ENCODE measurements at places on chromosomes 2 and 18.

GRCh38 chr2:144011098-144011497 is 508.8 kb downstream of the ZEB2 start:
- no peak for DNase-seq

GRCh38 chr2:144776766-144777165 is 256.8 kb upstream of the ZEB2 start:
- no peak for DNase-seq

GRCh38 chr2:9445089-9445488 is 21.6 kb downstream of the CPSF3 start:
- no peak for DNase-seq

DNA sequence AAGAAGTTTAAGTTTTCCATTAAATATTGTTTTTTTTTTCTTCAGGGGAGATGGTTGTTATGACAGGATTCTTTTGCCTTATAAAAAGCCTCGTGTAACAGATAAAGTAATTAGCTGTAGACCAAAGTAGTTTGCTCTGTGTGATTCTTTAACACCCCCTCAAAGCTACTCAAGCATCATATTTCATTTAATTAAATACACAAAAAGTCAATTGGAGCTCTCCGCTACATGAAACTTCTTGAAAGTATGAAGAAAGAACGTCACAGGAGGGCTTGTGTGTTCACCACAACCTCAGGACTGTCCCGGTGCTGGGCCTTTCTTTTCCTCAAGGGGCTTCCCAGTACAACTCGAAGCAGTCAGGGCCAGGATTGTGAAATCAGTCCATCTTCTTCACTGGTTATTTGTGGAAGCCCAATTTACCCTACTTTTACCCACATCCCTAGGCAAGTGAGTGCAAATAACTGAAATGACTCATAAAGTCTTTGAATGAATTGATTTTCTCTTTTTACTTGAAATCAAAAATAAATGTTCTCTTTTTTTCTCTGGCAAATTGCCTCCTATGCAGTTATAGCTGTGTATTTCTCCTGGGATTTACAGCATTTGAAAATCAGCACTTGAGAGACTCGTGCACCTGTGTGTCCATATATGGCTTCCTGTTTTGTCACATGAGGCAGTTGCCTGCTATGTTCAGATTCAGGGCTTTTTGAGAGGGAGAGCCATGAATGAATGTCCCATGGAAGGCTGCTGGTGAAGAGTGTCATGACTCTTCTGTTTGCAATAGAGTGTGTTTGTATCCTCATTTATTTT is 48.6 kb downstream of the LINC00305 start:
- DNase-seq = no peak

GRCh38 chr2:151668737-151669136 is 65.5 kb downstream of the NEB start:
- no peak for DNase-seq

DNA sequence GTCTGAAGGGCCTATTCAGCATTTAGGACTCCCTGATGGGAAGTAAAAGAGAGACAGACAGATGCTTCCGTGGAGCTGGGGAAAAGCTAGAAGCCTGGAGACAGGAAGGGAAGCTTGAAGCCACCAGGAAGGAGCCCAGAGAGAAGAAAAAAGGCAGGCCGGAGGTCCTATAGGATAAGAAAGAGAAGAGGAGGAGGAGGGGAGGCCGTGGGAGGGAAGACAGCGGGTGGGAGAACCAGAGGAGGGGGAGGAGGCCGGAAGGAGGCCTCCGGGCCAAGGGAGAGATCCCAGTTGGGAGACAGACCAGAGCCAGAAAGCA is 107.1 kb upstream of the PKDCC start:
- DNase-seq = no peak

DNA sequence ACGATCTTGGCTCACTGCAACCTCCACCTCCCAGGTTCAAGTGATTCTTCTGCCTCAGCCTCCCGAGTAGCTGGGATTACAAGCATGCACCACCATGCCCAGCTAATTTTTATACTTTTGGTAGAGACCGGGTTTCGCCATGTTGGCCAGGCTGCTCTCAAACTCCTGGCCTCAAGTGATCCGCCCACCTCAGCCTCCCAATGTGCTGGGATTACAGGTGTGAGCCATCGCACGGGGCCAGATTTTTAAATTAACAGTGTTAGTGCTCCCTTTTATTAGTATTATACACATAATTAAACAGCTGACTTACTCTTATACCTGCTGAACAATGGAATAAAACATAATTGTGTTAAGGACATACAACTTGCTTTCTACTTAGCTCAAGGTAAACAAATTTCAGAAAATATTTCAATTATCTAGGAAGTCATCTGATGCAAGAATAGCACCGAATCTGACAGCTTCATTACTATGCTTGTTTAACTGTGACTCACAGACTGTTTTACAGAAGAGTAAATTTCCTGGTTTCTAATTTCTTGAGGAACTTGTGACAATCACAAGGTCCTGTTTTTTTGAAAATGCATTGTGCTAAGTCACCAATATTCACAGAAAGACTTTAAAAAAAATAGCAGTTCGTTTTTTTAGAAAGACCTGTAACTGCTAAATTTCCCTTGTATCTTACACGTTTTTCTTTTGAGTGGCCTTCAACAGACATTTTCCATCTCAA is 51.2 kb downstream of the SPIRE1 start:
- DNase-seq = no peak

DNA sequence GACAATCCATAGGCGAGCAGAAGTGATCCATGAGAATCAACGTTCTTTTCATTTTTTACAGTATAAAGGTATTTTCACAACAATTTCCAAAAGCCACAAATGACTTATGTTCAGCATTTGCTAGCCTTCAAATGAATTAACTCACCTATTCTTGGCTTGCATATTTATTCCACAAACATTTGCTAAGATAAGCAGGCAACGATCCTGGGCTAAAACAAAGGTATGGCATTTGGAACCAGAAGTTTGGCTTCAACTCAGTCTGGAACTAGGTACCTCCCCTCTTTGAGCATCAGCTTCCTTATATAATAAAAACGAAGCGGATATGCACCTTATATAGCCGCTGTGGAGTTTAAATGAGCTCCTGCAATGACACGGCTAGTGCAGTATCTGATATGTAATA is 20.5 kb downstream of the CYRIA start:
- DNase-seq = no peak
